Left ventricle myocardium inferior (tissue), 1 donor: ENCODE measurements at places on chromosomes 2 and 18. TPM values are rescaled to one million over a fixed set of nuclear protein-coding genes. Genes with fewer than 3 reads are reported as not detected.

The RTN4 gene
- total RNA-seq: 105 TPM

- H3K27me3 ChIP-seq: no peaks in the 10 kb centered on the region
- H3K4me1 ChIP-seq: peaks cover 10% of the 10 kb centered on the region
- no peak for DNase-seq
Observed at GRCh38 chr2:72770879-72771461, 54.9 kb downstream of the EXOC6B start.

DNA sequence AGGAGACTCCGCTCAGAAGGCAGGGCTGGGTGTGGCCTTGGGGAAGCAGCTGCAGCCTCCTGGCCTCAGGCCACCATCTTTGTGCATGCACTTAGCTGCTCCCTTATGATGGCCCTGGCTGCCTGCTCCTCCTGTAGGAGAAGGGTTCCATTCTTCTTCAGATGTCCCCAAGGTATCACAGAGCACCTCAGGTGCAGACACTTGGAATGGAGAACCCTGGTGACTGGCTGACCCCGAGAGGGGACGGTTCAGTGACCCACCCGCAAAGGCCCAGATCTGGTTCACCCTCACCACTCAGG, 9.6 kb downstream of the GPAT2 start:
- H3K36me3 ChIP-seq: no peaks in the 10 kb centered on the region
- no peaks in the 10 kb centered on the region for H3K4me1 ChIP-seq
- peak; percentile 31 for DNase-seq
- no peak overlapping the region for H3K27ac ChIP-seq
- peak overlapping the region; percentile 3 for H3K4me3 ChIP-seq

GRCh38 chr2:10757814-10758286, 36.4 kb downstream of the ATP6V1C2 start:
- no peak for DNase-seq
- H3K4me3 ChIP-seq: no peak overlapping the region
- no peaks in the 10 kb centered on the region for H3K36me3 ChIP-seq
- H3K4me1 ChIP-seq: peaks cover 4% of the 10 kb centered on the region
- H3K27me3 ChIP-seq: no peaks in the 10 kb centered on the region

DNA sequence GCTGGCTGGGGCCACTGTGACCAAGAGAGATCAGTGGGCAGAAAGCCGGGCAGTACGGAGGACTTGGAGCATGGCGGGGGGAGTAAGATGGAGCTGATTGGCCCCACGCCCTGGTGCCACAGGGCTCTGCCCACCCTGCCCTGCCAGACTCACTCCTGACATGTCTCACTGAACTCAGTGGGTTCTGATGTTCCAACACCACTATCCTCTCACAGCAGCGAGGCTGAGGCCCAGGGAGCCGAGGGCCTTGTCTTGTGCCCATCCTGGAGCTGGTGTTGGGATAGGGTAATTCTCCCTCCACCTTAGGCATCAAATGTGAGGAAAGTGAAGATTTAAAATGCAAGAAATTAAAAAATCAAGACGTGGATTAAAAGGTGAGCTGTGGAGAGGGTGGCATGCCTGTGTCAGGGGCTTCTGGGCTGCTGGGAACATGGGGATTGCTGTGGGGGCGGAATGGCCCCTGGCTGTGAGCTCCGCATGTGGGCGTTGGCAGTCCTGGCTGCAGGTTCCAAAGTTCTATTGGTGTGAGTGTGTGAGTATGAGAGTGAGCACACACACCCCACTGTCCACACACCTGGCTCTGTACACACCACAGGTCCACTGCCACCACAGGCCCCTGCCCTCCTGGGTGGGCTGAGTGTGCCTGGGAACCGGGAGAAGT, 283.5 kb upstream of the HS6ST1 start:
- no peaks in the 10 kb centered on the region for H3K36me3 ChIP-seq
- H3K4me3 ChIP-seq: no peak overlapping the region
- H3K27me3 ChIP-seq: no peaks in the 10 kb centered on the region
- H3K4me1 ChIP-seq: peaks cover 5% of the 10 kb centered on the region

DNA sequence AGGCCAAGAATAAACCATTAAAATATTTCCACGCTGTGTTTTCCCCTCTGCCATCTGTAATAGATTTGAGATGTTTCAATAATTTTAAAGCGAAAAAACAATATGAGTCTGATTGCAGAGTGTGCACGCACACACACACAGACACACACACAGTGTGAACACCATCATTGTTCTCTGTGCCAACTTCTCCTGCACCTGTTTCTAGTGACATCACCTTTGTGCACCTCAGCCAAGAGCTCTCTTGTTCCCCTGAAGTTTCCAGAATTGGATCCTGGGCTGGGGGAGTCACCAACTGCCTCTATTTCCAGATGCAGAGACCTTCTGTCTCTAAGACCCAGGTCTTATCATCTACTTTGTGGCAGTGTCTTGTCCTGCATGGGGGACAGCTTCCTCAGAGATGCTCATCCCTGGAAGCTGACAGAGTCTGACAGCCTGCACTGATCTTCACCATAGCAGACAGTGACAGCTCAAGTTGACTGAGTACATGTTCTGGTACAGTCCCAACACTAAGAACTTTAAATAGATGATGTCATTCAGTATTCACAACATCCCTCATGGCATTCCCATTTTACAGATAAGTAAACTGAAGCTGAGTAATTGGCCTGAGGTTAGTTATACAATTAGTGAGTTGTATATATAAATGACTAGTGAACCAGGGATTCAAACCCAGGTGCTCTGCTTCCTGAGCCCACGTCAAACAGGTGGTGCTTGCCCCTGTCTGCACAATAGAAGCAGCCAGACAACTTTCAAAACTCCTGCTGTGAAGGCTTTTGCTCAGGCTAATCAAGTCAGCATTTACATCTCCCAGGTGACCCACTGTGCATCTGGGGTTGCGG, 39.4 kb downstream of the ACOXL start:
- DNase-seq: no peak
- no peaks in the 10 kb centered on the region for H3K27me3 ChIP-seq
- peak overlapping the region; percentile 66 for H3K27ac ChIP-seq
- no peaks in the 10 kb centered on the region for H3K36me3 ChIP-seq
- H3K4me3 ChIP-seq: peak overlapping the region; percentile 48
- H3K4me1 ChIP-seq: peaks cover 45% of the 10 kb centered on the region
